ENCODE measurements at places on chromosomes 1 and 21.

DNA sequence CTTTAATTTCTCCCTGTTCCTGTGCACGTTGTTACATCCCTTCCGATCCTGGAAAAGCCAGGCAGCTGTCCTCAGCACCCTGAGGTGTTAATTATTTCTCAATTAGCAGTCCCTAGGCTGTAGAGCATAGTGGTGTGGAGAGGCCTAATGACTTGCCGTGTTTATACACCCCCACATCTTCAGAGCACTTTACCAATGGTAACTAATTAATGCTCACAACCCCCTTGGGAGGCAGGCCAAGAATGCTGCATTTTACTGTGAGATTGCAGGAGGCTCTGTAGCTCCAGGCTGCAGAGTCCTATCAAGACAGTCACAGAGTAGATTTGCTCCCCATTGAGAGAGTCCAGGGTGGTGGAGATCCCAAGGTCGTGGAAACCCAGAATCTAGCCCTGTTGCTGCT lies 2.4 kb upstream of the PARS2 start:
- DNase-seq, result no peak

DNA sequence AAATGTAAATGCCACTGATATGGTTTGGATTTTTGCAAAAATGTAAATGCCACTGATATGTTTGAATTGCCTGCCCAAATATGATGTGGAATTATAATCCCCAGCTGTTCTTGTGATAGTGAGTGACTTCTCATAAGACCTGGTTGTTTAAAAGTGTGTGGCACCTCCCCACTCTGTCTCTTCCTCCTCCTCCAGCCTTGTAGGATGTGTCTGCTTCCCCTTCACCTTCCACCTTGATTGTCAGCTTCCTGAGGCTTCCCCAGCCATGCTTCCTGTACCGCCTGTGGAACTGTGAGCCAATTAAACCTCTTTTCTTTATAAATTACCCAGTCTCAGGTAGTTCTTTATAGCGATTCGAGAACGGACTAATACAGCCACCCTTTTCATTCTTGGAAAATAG lies 1.3 kb upstream of the CCT8 start:
- DNase-seq, result no peak

GRCh38 chr1:24179251-24179840 lies 7.7 kb downstream of the IFNLR1 start:
- DNase-seq, result no peak

- DNase-seq, result no peak
Measured at GRCh38 chr21:27024301-27024700, 57.4 kb upstream of the ADAMTS5 start.

DNA sequence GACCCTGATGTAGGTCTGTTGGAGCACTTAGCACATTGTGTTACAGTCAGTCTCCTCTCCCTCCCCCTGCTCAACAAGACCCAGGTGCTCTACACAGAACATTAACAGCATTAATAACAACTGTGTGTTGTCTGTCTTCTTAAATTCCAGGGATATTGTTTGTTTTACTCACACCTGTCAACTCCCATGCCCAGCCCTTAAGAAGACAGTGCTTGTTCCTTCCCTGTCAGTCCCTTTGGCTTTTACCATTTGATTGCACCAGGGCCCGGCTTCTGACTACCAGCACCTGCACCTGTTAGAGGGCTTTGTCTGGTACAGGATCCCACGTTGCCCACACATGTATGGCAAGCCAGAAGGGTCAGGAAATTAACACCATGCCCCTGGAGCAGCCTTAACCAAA lies 11.7 kb downstream of the RIMKLA start:
- no peak for DNase-seq

GRCh38 chr1:208637181-208637580 lies 393.0 kb upstream of the PLXNA2 start:
- DNase-seq, result no peak

DNA sequence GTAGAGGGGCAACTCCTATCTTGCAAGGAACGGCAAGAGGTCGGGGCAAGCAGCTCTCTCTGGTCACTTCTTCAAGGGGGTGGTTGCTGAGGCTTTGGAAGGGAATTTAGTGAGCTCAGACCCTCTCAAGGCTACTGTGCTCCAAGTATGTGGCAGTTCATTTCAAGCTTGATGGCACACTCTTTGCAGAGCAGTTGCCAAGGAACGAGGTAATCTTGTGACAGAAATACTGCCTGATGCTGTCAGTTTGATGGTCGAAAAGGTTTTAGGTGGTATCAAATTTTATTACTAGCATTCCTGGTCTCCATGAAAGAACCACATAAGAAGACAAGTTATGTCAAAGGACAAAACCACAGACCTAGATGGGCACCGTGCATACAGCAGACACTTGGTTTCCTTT lies 13.1 kb downstream of the CFAP298 start:
- no peak for DNase-seq

GRCh38 chr1:228802386-228803220 lies 67.3 kb downstream of the RHOU start:
- no peak for DNase-seq

GRCh38 chr21:41183575-41183974 lies 15.6 kb downstream of the BACE2 start:
- no peak for DNase-seq

- no peak for DNase-seq
Measured at GRCh38 chr1:223403184-223403815, 10.1 kb downstream of the CCDC185 start.

GRCh38 chr1:82386365-82387011 lies 585.8 kb downstream of the ADGRL2 start:
- DNase-seq, result no peak

- no peak for DNase-seq
Measured at GRCh38 chr1:160415696-160416290, 15.4 kb downstream of the VANGL2 start.

GRCh38 chr1:227901906-227902640 lies 45.7 kb downstream of the WNT9A start:
- DNase-seq, result no peak

DNA sequence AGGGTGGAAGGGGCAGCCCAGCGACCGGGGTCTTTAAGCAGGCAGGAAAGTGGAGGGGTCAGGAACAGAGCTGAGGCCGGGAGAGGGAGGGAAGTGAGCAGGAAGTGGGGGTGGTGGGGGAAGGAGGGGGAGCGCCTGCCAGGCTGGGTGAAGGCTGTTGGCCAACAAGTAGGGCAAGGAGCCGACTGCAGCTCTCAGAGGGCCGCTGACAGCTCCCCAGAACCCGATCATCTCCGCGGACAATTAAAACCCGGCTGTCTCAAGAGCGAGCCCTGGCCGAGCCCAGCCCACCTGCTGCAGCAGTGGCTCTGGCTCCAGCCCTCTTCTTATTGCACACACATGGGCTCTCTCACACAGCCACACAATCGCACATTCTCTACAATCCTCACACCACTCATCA lies 51.6 kb downstream of the GRIK3 start:
- no peak for DNase-seq

GRCh38 chr1:170027760-170028159 lies 46.7 kb downstream of the KIFAP3 start:
- DNase-seq, result no peak

GRCh38 chr1:107964336-107965109 lies 457 bp downstream of the VAV3 start:
- no peak for DNase-seq

- no peak for DNase-seq
Measured at GRCh38 chr1:78678324-78678723, 28.7 kb downstream of the IFI44 start.
